ENCODE measurements at places on chromosomes 11 and 22. TPM values are rescaled to one million over a fixed set of nuclear protein-coding genes. Genes with fewer than 3 reads are reported as not detected.
A peak's percentile ranks its signal among the peaks of the same experiment; 100 is the strongest.

DNA sequence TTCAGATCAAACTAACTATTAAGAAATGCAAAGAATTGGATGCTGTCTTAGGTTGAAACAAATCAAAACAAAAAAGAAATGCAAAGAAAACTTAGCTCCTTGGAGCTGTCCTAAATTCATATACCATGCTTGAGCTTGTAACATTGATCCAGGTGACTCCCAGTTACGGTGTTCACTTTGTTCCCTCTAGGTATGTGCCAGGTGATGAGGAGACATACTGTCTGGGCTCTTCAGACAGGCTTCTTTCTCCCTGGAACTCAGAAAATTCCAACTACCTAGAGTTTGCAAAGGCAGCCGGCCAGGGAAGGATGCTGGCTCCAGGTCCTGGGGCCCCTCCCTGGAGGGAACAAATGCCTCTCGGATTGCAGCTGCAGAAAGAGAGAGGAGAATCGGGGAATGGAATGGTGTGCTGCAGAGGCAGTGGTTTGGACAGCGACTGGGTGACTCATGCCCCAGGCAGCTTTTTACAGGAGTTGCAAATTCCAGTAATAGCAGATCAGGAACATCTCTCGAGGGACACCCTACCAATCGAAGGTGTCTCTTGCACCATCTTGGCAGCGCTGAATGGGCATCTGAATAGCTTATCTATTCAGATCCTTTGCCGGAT, 12.3 kb upstream of the ASPHD2 start:
- DNase-seq, result peak; percentile 83
- H3K27me3 ChIP-seq, result no peaks in the 10 kb centered on the region
- H3K27ac ChIP-seq, result no peak overlapping the region
- H3K4me3 ChIP-seq, result no peak overlapping the region

- 0 out of 2 replicates have a peak overlapping the region, but pooled peaks have one; percentile 69 for H3K27ac ChIP-seq
- 0 out of 2 replicates have a peak, but pooled peaks cover 3% of the 10 kb centered on the region for H3K4me1 ChIP-seq
- 0 out of 2 replicates have a peak, but pooled peaks cover 4% of the 10 kb centered on the region for H3K36me3 ChIP-seq
- H3K27me3 ChIP-seq, result no peaks in the 10 kb centered on the region
These were observed 14.4 kb downstream of the FBLN1 start for GRCh38 chr22:45516923-45517675.

GRCh38 chr11:128412847-128413791, 174.2 kb downstream of the ETS1 start:
- DNase-seq, result no peak
- H3K4me3 ChIP-seq, result no peak overlapping the region
- H3K27me3 ChIP-seq, result no peaks in the 10 kb centered on the region

GRCh38 chr11:8828580-8829361, 82.2 kb upstream of the AKIP1 start:
- H3K36me3 ChIP-seq, result no peaks in the 10 kb centered on the region
- no peak overlapping the region for H3K4me3 ChIP-seq
- no peaks in the 10 kb centered on the region for H3K27me3 ChIP-seq
- H3K27ac ChIP-seq, result no peak overlapping the region

GRCh38 chr11:126959700-126960099, 40.9 kb downstream of the KIRREL3 start:
- H3K4me1 ChIP-seq, result no peaks in the 10 kb centered on the region
- no peaks in the 10 kb centered on the region for H3K27me3 ChIP-seq
- no peak overlapping the region for H3K27ac ChIP-seq
- no peak overlapping the region for H3K4me3 ChIP-seq

The SPON1 gene
- total RNA-seq, result 6.4 TPM

- H3K36me3 ChIP-seq, result no peaks in the 10 kb centered on the region
- H3K27me3 ChIP-seq, result no peaks in the 10 kb centered on the region
- DNase-seq, result peak; percentile 56
- peaks cover 32% of the 10 kb centered on the region for H3K4me1 ChIP-seq
These were observed 10.8 kb downstream of the LIF start for GRCh38 chr22:30235687-30236170.

DNA sequence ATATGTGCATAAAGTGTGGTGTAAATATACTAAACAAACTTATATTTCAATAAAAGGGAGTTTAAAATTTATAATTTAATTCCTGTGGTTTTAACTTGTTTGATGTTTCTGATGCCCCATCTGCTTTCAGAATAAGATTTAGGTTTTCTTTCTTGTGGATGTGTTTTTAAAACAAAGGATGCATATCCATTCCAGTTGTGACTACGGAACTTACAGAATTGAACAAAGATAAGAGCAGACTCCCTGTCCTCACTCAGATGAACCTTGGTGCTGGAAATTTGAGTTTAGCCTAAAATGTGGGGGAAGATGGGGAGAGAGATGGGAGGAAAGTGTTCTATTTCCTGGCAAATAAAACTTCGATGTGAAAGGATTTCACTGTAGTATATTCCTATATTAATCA, 2.5 kb downstream of the FJX1 start:
- peaks cover 38% of the 10 kb centered on the region for H3K27me3 ChIP-seq
- H3K36me3 ChIP-seq, result no peaks in the 10 kb centered on the region
- H3K27ac ChIP-seq, result no peak overlapping the region
- H3K4me1 ChIP-seq, result peaks cover 14% of the 10 kb centered on the region
- peak overlapping the region; percentile 65 for H3K4me3 ChIP-seq

The TECTA gene
- total RNA-seq, result 0.74 TPM

DNA sequence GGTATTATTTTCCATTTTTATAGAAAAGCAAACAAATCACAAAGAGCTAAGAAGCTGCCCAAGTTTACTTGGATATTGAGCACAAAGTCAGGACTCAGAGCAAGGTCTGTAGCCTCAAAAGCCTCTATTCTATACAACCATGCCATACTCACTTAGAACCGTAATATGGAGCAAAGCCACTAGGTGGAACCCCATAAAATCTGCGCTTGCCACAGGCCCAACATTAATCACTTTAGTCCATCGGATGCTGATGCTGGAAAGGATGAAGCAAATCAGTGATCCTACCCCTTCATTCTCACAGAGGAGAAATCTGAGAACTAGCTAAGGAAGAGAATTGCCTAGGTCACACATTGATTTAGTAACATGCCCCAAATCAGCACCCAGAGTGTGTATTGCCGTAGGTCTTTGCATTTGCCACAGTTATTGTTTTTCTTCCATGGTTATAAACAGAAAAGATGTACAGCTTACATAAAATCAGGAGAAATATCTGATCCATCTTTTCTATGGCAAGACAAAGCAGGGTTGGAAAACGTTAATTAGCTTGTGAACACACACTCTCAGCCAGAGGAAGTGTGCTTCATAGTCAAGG, 56.7 kb upstream of the RAB38 start:
- H3K27ac ChIP-seq, result no peak overlapping the region
- H3K4me3 ChIP-seq, result no peak overlapping the region
- H3K4me1 ChIP-seq, result no peaks in the 10 kb centered on the region

The OR52E5 gene
- not detected for total RNA-seq

GRCh38 chr22:50051930-50052329, 6.2 kb downstream of the TTLL8 start:
- DNase-seq, result no peak
- no peaks in the 10 kb centered on the region for H3K27me3 ChIP-seq
- no peak overlapping the region for H3K27ac ChIP-seq

GRCh38 chr11:69027704-69028372, 14.8 kb upstream of the MRGPRF start:
- no peaks in the 10 kb centered on the region for H3K27me3 ChIP-seq
- H3K4me3 ChIP-seq, result no peak overlapping the region
- H3K4me1 ChIP-seq, result no peaks in the 10 kb centered on the region

The MSANTD4 gene
- 19.9 TPM for total RNA-seq

DNA sequence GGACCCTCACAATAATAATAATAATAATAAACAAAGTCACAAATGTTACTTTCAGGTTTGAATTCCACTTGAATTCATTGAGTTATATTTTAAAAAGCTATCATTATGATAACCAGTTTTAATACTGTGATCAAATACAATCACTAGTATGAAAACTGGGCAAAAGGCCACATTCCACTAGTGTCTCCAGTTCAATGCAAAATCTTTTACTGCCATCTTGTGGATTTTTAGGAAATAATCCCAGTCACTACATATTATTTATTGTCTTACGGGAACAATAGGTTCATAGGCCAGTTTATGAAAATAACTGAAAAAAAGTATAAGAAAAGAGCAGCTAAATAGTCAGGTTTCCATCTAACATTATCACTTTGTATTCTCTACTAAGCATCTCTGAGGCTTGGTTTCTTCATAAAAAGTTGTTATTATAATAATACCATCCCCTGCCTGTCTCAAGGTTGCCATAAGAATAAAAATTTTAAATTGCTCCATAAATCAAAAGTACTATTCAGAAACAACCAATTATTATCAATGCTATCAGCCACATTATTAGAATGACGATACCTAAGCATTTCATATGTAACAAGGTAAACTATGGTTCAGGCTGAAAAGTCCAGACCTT, 533.9 kb upstream of the CCDC90B start:
- H3K27me3 ChIP-seq, result no peaks in the 10 kb centered on the region
- no peaks in the 10 kb centered on the region for H3K4me1 ChIP-seq
- peak; percentile 58 for DNase-seq
- H3K4me3 ChIP-seq, result no peak overlapping the region

The CCDC81 gene
- total RNA-seq, result 4.3 TPM

GRCh38 chr22:46328797-46329196, 6.7 kb upstream of the TRMU start:
- no peak for DNase-seq
- H3K27ac ChIP-seq, result no peak overlapping the region
- H3K36me3 ChIP-seq, result peaks cover 18% of the 10 kb centered on the region
- no peaks in the 10 kb centered on the region for H3K4me1 ChIP-seq
- H3K27me3 ChIP-seq, result no peaks in the 10 kb centered on the region
- H3K4me3 ChIP-seq, result no peak overlapping the region

The GLYATL1 gene
- 20.5 TPM for total RNA-seq

DNA sequence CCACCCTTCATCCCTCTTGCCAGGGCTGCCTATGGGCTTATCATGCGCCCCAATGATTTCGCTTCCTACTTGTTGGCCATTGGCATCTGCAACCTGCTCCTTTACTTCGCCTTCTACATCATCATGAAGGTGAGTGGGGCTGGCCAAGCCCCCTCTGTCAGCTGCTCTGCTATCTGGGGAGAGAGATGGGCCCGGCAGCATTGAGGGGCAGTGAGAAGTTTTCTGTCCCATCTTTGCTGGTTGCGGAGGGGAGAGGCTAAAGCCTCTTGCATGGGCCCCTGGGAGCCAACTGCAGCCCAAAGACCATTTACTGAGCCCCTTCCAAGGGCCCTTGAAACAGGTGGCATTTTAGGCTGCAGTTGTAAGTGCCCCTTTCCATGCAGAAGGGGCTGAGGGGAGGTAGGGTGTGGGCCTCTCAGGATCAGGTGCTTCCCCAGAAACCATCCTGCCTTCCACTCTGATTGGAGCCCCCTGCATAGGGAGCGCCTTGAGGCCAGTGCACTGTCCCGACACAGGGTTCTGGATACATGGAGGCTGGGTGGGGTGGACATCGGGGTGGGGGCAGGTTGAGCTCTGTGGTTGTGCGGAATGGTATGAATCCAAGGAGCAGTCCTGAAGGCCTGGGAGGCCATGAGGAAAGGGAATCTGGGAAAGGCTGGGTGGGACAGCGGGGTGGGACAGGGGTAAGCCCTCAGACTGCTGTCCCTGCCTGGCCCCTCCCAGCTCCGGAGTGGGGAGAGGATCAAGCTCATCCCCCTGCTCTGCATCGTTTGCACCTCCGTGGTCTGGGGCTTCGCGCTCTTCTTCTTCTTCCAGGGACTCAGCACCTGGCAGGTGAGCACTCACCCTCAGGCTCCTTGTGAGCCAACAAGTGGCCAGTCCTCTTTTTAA, 5.8 kb upstream of the TAGLN start:
- no peak overlapping the region for H3K27ac ChIP-seq
- DNase-seq, result no peak
- peaks cover 8% of the 10 kb centered on the region for H3K4me1 ChIP-seq
- H3K27me3 ChIP-seq, result no peaks in the 10 kb centered on the region
- H3K36me3 ChIP-seq, result no peaks in the 10 kb centered on the region

- H3K36me3 ChIP-seq, result no peaks in the 10 kb centered on the region
- no peak overlapping the region for H3K27ac ChIP-seq
- peaks cover 10% of the 10 kb centered on the region for H3K4me1 ChIP-seq
- no peaks in the 10 kb centered on the region for H3K27me3 ChIP-seq
- DNase-seq, result no peak
These were observed 41.1 kb downstream of the OR10A6 start for GRCh38 chr11:7889985-7890384.

GRCh38 chr11:73205661-73206343, 12.3 kb upstream of the P2RY2 start:
- H3K27ac ChIP-seq, result no peak overlapping the region
- no peak for DNase-seq
- peaks cover 7% of the 10 kb centered on the region for H3K4me1 ChIP-seq
- H3K27me3 ChIP-seq, result no peaks in the 10 kb centered on the region
- no peaks in the 10 kb centered on the region for H3K36me3 ChIP-seq

All from GM23338 (cell line).